ENCODE measurements at places on chromosomes 1 and 21. TPM values are rescaled to one million over a fixed set of nuclear protein-coding genes. Genes with fewer than 3 reads are reported as not detected.

Gene DCLRE1B
- 0.59 TPM for total RNA-seq

Gene IL23R
- not detected for total RNA-seq

Gene MMP23B
- 17.6 TPM for total RNA-seq

Gene LEMD1
- not detected for total RNA-seq

Gene OR10R2
- not detected for total RNA-seq

Gene ACTRT2
- not detected for total RNA-seq

Gene NECTIN4
- total RNA-seq: 1.8 TPM

Gene PADI4
- not detected for total RNA-seq

Measured in smooth muscle cell of the umbilical artery (primary cell).